Smooth muscle cell of the coronary artery (primary cell): ENCODE measurements at places on chromosomes 1 and 21. TPM values are rescaled to one million over a fixed set of nuclear protein-coding genes. Genes with fewer than 3 reads are reported as not detected.

ANKRD65 gene
- 0.23 TPM in 2 replicates for total RNA-seq

NKAIN1 gene
- total RNA-seq = 0.08 TPM in 1 of 2 replicates, not detected in the other

KCNA3 gene
- 1.4 TPM in 1 of 2 replicates, not detected in the other for total RNA-seq

FAM110D gene
- under 0.01 and 0.08 TPM in 2 replicates for total RNA-seq

DDR2 gene
- 89.6 and 276 TPM in 2 replicates for total RNA-seq

S100A1 gene
- total RNA-seq = 0.23 TPM in 1 of 2 replicates, not detected in the other

RAB7B gene
- total RNA-seq = 4.7 and 13.6 TPM in 2 replicates

ASAP3 gene
- total RNA-seq = 22.6 and 83.3 TPM in 2 replicates

LCE3D gene
- not detected in 2 replicates for total RNA-seq

KDF1 gene
- not detected in 2 replicates for total RNA-seq

RRP1B gene
- total RNA-seq = 6.2 and 17.9 TPM in 2 replicates

SELENBP1 gene
- total RNA-seq = 34.8 and 125 TPM in 2 replicates

SMYD3 gene
- 37.4 and 142 TPM in 2 replicates for total RNA-seq

ATXN7L2 gene
- total RNA-seq = 0.90 and 2.0 TPM in 2 replicates

C1orf87 gene
- total RNA-seq = not detected in 2 replicates

CFHR5 gene
- total RNA-seq = not detected in 2 replicates

RHBDL2 gene
- total RNA-seq = 0.59 and 0.60 TPM in 2 replicates

SPATA6 gene
- total RNA-seq = 3.8 and 5.9 TPM in 2 replicates

CHRNB2 gene
- total RNA-seq = 0.23 TPM in 1 of 2 replicates, not detected in the other

SYDE2 gene
- total RNA-seq = 1.2 and 3.3 TPM in 2 replicates

GNL2 gene
- total RNA-seq = 56.4 and 97.3 TPM in 2 replicates

FOXO6 gene
- not detected in 2 replicates for total RNA-seq

RGL1 gene
- 20.1 and 25.3 TPM in 2 replicates for total RNA-seq

GSTM5 gene
- total RNA-seq = 0.60 and 9.0 TPM in 2 replicates

DNM3 gene
- total RNA-seq = 1.4 and 1.9 TPM in 2 replicates

FAM72C gene
- total RNA-seq = 0.12 and 0.23 TPM in 2 replicates

CLDN17 gene
- not detected in 2 replicates for total RNA-seq

CYP4Z1 gene
- not detected in 2 replicates for total RNA-seq

C1orf116 gene
- not detected in 2 replicates for total RNA-seq

SYTL1 gene
- 0.08 TPM in 1 of 2 replicates, not detected in the other for total RNA-seq

OR2T33 gene
- total RNA-seq = not detected in 2 replicates

CELA3B gene
- not detected in 2 replicates for total RNA-seq

TDRD5 gene
- not detected in 2 replicates for total RNA-seq
